ENCODE measurements at places on chromosomes 2 and 18. TPM values are rescaled to one million over a fixed set of nuclear protein-coding genes. Genes with fewer than 3 reads are reported as not detected.

DNA sequence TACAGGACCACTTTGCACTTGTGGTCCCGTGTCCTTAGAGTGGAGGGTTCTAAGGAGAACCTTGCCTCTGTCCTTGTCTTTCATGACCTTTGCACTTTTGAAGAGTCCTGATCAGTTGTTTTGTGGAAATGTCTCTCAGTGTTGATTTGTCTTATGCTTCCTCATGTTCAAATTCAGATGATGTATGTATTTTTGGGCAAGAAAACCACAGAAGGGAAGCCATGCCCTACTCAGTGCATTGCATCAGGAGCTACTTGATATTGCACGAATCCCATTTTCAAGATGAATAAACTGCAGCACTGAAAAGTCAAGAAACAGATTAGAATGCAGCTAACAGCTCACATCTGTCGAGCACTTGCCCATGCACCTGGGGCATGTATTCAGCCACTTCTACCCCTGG lies 152.2 kb downstream of the INHBB start:
- no peaks in the 10 kb centered on the region for H3K4me1 ChIP-seq
- H3K27ac ChIP-seq, result no peak overlapping the region
- no peaks in the 10 kb centered on the region for H3K36me3 ChIP-seq
- H3K27me3 ChIP-seq, result peaks cover 6% of the 10 kb centered on the region
- no peak for DNase-seq

- DNase-seq, result no peak
- no peak overlapping the region for H3K27ac ChIP-seq
- H3K4me3 ChIP-seq, result no peak overlapping the region
- H3K36me3 ChIP-seq, result peaks cover 2% of the 10 kb centered on the region
- H3K4me1 ChIP-seq, result no peaks in the 10 kb centered on the region
These were observed 550.5 kb downstream of the SPAG16 start for GRCh38 chr2:213834746-213835145.

DNA sequence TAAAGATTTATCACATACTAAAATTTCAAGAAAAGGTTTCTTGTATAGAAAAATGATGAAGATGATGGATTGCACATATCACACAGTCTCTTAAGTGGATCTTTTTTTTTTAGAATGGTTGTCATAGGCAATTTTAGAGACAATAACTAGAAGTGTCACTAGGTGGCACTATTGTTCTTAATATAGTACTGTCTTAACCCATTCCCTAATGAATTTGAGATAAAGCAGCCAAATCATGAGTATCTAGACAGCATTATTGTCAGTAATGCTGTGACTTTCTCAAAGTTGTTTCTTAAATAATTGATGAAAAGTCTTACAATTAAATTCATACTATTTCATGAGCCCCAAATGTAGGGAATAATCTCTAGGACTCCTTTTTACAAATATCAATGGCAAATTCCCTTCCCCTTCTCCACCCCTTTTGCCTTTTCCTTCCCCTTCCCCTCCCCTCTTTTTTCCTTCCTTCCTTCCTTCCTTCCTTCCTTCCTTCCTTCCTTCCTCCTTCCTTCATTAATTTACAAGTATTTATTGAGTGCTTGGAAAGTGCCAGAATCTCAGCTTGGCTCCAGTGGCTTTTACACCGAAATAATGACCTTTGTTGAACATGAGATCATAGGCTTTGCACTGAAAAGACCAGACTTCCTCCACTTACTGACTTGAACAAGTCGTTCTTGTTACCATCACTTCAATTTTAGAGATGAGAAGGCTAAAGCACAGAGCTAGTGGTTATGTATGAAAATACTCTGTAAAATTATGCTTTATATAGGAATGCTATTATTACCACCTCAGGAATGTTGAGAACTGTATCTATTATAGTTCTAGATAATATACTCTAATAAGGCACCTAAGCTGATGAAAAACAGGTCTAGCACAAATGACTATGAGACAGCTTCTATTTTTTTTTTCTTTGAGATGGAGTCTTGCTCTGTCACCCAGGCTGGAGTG lies 19.8 kb downstream of the MYL12B start:
- peaks cover 4% of the 10 kb centered on the region for H3K36me3 ChIP-seq
- no peak for DNase-seq
- H3K27ac ChIP-seq, result no peak overlapping the region
- H3K27me3 ChIP-seq, result no peaks in the 10 kb centered on the region
- no peak overlapping the region for H3K4me3 ChIP-seq
- H3K4me1 ChIP-seq, result peaks cover 18% of the 10 kb centered on the region

LRRTM4 gene
- total RNA-seq, result not detected

DNA sequence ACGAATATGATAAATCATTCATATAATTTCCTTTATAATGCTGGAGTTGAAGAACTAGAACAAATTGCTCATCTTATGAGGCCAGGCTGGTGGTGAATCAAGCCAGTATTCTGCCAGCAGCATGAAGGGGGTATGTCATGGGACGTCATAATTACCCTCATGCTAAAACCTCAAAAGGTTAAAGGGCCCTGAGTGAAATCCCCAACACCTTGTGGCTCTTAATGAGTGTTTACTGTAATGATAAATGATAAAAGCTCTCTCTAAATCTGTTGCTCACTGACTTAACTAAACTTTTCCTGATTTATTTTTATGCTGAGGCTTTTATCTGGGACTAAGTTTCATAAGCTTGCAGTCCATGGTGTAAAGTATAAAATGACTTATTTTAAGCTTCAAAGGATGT lies 18.3 kb upstream of the NEDD4L start:
- no peaks in the 10 kb centered on the region for H3K27me3 ChIP-seq
- no peak for DNase-seq
- no peaks in the 10 kb centered on the region for H3K4me1 ChIP-seq
- H3K27ac ChIP-seq, result no peak overlapping the region
- no peaks in the 10 kb centered on the region for H3K36me3 ChIP-seq
- H3K4me3 ChIP-seq, result no peak overlapping the region

- peaks cover 7% of the 10 kb centered on the region for H3K27me3 ChIP-seq
- H3K36me3 ChIP-seq, result no peaks in the 10 kb centered on the region
- no peak overlapping the region for H3K27ac ChIP-seq
- peak overlapping the region; percentile 79 for H3K4me3 ChIP-seq
- DNase-seq, result peak; percentile 35
These were observed 92.1 kb downstream of the TMEM18 start for GRCh38 chr2:584863-585823.

DNA sequence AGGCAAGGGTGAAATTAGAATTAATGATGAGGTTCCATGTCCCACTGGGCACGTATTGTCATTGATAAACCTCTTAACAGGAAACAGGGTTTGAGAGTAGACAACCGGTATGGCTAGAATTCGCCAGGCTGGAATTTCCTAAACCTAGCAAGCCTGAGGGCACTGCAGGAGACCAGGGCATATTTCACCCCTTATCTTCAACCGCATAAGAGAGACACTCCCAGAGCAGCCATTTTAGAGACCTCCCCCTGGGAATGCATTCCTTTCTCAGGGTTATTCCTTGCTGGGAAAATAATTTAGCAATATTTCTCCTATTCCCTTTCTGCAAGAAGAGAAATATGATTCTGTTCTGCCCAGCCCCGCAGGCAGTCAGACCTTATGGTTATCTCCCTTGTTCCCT lies 334.6 kb upstream of the LYPD1 start:
- no peaks in the 10 kb centered on the region for H3K27me3 ChIP-seq
- DNase-seq, result no peak
- H3K36me3 ChIP-seq, result peaks cover 1% of the 10 kb centered on the region
- H3K27ac ChIP-seq, result no peak overlapping the region

PAIP2B gene
- 3.1 TPM for total RNA-seq

TNS1 gene
- 0.65 TPM for total RNA-seq

SERPINB12 gene
- not detected for total RNA-seq

PIEZO2 gene
- total RNA-seq, result not detected

SERPINB3 gene
- total RNA-seq, result not detected

CCDC85A gene
- total RNA-seq, result not detected

GRB14 gene
- not detected for total RNA-seq

PPM1G gene
- 132 TPM for total RNA-seq

DNA sequence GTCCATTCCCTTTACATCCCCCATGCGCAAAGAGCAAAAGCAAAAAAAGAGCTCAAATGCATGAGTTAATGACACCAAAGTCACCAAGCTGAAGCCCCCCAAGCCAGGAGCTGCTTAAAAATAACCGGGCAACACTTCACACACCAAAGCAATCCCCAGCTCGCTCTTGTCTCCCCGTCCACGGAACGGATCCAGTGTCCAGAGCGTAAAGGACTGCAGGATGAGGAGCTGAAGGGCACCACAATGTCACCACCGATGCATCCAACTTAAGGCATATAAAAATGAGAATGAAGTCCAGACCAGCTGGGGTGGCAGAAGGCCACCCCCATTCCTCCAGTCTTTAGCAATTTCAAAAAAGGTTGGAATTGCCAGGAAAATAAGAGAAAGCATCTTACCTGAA lies 8.7 kb downstream of the SMAD7 start:
- H3K4me3 ChIP-seq, result peak overlapping the region; percentile 92
- peaks cover 98% of the 10 kb centered on the region for H3K4me1 ChIP-seq
- peaks cover 7% of the 10 kb centered on the region for H3K36me3 ChIP-seq
- H3K27ac ChIP-seq, result no peak overlapping the region
- no peaks in the 10 kb centered on the region for H3K27me3 ChIP-seq

GAL3ST2 gene
- 0.82 TPM for total RNA-seq

DNA sequence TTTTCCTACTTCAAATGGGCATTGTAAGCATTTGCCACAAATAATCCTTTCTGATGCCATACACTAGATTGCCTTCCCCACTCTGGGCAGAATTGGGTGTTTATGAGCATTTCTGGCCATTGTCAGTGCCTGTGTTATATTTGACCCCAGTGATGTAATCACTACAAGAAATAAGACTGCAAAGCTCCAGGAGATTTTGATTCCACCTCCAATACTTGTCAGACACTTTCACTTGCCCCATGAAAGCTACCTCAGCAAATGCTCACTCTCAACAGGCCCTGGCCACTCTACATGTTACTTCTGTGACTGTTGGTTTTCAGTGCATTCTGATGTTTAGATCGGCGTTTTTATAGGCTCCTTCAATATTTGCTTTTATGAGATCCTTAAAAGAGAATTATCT lies 135.1 kb downstream of the GFPT1 start:
- H3K27ac ChIP-seq, result no peak overlapping the region
- no peaks in the 10 kb centered on the region for H3K4me1 ChIP-seq
- H3K4me3 ChIP-seq, result no peak overlapping the region
- peaks cover 19% of the 10 kb centered on the region for H3K27me3 ChIP-seq
- no peaks in the 10 kb centered on the region for H3K36me3 ChIP-seq

DNA sequence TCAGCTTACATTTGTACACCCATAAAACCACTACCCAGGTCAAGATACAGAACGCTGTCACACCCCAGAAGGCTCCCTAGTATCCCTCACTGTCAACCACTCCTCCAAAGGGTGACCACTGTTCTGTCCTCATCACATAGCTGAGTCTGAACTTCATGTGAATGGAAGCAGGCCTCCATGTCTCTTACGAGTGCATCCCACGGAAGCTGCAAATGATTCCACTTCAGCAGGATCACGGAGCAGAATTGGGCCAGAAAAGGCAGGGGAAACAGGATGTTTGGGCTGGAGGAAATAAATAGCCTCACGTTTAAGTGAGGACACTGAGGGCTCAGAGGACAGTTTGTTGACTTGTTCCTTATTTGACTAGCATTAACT lies 38.4 kb downstream of the LBH start:
- H3K36me3 ChIP-seq, result peaks cover 2% of the 10 kb centered on the region
- peaks cover 96% of the 10 kb centered on the region for H3K4me1 ChIP-seq
- DNase-seq, result no peak
- no peak overlapping the region for H3K27ac ChIP-seq
- H3K27me3 ChIP-seq, result no peaks in the 10 kb centered on the region

DNA sequence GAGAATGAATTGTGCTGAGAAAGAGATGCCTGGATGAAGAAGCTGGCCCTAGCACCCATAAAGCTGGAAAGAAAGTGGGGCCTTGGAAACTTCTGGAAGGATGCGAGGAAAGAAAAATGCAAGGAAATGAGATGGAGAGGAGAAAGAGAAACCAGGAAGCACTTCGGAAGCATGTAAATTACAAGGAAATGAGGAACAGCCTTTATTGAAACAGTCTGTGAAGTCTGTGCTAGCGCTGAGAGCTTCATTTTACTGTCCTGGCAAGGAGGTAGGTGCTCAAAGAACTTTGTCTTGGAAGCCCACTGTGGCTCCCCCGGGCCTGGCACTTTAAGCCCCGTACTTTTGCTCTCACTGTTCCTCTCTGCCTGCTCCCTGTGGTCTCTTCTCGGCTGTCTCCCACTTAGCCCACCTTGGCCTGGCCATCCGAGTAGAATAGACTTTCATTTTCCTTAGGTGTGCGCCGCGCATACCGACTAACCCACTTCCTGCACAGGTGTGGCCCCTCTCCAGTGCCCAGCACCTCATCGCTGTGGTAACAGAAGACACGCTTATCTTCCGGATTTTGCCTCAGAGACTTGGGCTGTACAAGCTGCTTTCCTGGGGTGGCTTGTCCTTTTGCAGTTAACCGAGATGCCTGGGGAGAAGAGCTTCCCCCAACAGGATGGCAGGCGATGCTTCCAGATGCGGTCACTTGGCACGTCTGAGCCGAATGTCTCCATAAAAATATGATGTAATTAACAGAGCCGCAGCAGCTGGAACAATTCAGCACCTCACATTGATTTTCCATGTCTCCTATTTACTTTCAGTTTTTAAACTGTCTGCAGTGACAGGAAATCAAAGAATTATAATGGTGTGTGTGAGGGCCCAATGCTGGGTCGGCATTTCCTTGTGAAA lies 199.6 kb downstream of the HRH4 start:
- H3K36me3 ChIP-seq, result no peaks in the 10 kb centered on the region
- peaks cover 17% of the 10 kb centered on the region for H3K4me1 ChIP-seq
- peaks cover 6% of the 10 kb centered on the region for H3K27me3 ChIP-seq
- DNase-seq, result no peak

LINC00305 gene
- total RNA-seq, result not detected

- no peak overlapping the region for H3K27ac ChIP-seq
- no peaks in the 10 kb centered on the region for H3K36me3 ChIP-seq
- H3K4me1 ChIP-seq, result no peaks in the 10 kb centered on the region
- no peaks in the 10 kb centered on the region for H3K27me3 ChIP-seq
- no peak for DNase-seq
These were observed 612.7 kb downstream of the EPHA4 start for GRCh38 chr2:220959391-220959802.
